GM12864 (cell line): ENCODE measurements at places on chromosomes 16 and 17.
A peak's percentile ranks its signal among the peaks of the same experiment; 100 is the strongest.

DNA sequence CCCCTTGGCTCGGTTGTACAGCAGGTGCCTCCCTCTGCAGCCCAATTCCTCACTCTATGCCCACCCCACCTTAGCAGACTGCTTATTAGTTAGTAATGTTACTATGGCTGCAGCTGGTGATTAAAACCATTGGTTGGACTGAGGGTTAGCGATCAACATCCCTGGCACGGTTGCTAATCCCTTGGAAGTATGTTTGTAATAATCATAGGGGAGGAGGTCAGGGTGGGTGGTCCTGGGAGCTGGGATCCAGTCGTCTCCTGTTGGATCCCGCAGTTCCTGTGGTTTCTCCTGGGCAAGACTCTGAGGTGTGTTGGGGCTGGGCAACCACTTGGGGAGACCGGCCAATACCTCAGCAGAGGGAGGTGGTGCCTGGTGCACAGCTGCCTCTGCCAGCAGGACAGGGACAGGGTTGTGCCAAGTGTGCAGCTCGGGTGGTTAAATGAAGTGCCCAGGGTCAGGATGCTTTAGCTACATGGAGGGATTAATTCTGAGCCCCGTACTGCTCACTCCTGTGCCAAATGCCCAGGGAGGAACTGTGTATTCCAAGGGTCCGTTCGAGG lies 38.0 kb downstream of the FZD2 start:
- no peak for DNase-seq

GRCh38 chr17:34755371-34755770 lies 176.0 kb downstream of the TMEM132E start:
- no peak for DNase-seq

DNA sequence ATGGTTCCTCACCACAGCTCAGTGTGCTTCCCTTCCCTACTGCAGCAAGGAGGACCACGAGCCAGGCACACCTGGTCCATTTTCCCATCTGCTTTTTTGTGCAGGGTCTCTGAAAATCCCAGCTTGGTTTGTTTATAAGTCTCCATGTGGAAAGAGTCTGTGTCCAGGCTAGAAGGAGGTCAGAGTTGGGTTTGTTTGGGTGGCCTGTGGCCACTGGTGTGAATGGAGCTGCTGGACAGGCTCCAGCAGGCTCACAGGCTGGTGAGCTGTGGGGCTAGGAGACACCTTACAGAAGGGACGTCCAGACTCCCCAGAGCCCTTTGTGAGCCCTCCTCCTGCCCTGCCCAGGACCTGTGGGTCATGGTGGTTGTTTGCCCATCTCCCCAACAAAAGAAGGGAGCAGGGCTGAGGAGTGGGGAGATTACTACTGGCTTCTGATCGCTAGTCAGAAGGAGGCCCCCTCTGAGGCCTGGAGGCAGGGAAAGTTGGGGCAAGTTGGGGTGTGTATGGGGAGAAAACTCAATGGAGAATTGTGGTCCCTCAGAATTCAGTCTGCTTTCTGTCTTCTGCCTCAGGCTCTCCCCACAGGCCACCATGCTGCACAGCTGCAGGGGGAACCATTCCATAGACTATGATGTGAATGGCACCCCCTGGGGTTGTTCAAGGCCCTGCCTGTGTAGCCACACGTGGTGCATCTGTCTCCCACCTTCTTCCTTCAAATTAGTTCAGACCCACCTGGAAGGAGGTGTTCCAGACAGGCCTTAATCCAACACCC lies 4.1 kb downstream of the RARA start:
- no peak for DNase-seq

- no peak for DNase-seq
Observed at GRCh38 chr17:47915776-47916398, 19.9 kb downstream of the SP2 start.

- no peak for DNase-seq
Observed at GRCh38 chr16:48811478-48811877, 201.5 kb upstream of the N4BP1 start.

DNA sequence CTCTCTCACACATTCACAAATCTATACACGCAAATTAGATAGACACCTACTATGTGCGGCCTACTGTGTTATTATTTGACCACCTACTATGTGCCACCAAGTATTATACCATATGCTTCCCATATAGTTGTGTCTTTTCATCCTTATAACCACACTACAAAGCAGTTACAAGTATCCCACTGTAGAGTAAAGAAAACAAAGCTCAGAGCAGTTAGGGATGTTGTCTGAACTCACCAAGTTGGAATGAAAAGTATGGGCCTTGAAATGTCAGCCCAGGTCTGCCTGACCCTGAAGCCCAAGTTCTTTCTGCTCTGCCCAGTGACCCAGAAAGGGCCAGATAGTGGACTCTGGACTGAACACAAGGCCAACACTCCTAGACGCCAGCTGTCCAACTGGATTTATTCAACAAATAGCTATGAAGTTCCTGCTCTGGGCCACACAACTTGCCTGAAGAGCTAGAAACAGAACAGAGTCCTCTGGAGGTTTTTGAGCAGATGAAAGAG lies 8.5 kb downstream of the KRT37 start:
- DNase-seq: no peak

GRCh38 chr17:28086519-28086918 lies 44.0 kb downstream of the NLK start:
- no peak for DNase-seq

DNA sequence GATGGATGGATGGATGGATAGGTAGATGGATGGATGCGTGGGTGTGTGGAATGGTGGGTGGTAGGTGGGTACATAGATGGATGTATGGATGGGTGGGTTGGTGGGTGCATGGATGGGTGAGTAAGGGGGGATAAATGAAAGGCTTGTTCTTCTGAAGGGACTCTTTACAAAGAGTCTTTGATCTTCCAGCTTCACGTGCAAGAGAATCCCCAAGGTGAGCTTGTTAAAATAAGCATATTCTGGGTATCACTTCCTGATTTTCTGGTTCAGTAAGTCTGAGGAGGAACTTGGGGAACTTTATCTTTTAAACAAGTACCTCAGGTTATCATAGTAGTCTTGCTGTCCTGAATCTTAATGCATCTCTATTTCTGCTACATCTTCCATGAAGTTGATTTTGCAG lies 639.1 kb downstream of the MAF start:
- peak; percentile 54 for DNase-seq

GRCh38 chr16:749010-749409 lies 8.2 kb upstream of the CIAO3 start:
- DNase-seq: no peak

GRCh38 chr17:55342800-55343585 lies 78.2 kb downstream of the HLF start:
- DNase-seq: no peak

DNA sequence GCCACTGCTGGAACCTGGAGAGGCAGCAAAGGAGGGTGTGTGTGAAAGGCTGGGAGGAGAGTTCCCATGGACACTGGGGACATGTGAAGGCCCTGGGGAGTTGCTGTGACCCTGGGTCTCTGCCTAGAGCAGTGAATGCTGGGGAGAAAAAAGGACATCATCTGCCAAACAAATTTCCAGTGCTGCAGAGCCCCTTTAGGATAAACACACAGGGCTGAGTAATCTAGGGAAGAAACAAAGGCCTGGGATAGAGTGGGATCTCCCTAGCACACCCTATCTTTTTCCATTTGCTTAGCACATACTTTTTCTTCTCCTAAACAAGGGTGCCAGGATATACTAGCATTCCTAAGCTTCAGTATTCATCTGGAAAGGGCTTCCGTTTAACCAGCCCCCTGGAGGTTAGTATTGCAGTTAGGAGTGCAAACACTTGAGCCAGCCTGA lies 3.3 kb upstream of the HIGD1B start:
- DNase-seq: no peak

DNA sequence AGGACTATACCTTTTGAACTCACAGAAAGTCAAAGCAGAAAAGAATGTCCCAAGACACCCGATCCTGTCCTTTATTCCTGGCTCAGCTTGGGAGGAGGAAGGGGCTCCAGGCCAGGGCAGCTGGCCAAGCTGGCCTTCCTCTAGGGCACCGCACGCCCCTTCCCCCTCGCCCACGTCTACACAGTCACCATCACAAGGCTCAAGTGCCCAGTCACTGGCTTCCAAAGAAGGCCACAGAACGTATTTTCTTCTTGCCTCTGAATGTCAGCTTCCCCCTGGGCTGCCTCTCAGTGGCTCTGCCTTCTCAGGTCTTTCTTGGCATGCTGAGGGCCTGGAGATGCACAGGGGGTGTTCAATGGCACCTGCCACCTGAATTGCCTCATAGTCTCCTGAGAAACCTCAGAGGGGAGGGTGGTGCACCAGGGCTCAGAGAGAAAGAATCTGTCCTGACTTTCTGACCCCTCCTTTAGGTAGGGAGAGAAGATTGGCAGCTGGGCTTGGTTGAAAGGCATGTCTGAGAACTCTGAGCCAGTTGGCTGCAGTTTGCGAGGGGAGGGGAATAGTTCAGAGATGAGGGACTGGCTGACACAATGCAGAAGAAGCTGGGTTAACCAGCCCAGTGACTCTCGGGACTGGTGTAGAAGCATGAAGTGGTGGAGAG lies 2.1 kb downstream of the DHRS11 start:
- no peak for DNase-seq

DNA sequence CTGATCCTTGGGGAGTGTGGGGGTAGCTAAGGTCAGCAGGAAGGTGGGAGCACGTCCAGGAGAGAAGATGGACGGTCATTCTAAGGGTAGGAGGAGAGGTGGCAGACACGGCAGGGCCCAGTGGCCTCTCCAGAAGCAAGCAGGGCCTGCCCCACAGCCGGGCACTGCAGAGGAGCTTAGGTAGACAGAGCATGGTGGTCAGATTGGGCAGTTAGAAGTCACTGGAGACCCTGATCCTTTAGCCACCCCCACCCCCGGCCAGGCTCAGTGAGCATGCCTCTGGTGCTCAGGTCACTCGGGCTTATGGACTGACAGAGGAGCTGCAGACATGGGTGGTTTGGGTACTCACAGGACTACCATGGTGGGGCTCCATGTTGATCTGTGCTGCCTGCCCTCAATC lies 26.3 kb downstream of the NLRP1 start:
- no peak for DNase-seq

- DNase-seq: no peak
Observed at GRCh38 chr17:75507733-75508719, 7.3 kb downstream of the CASKIN2 start.

DNA sequence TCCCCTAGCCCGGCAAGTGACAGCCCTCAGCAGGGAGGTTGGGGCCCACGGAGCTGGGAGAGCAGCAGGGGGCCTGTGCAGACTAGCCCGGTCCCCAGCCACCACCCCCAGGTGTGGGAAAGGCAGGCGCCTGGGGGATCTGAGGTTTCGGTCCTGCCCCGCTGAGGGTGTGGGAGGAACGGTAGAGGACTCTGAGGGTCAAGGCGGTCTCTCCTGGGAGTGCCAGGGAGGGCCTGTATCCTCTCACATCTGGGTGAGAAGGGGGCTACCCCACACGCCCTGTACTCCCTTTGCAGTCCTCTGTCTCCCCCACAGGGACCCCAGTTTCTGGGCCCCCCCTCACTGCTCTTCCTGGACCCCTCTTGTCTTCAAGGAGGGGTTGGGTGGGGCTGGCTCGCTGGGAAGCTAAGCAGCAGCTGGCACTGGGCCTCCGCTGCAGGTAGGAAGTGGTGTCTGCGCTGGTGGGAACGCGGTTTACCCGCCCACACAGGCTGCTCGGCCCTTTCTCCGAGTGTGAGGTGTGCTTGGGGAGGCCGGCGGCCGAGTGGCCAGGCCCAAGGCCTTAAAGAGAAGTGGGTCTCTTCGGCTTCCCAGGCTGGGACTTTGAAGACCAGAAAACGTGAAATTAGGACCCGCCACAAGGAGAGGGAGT lies 15.4 kb downstream of the CD7 start:
- DNase-seq: no peak

DNA sequence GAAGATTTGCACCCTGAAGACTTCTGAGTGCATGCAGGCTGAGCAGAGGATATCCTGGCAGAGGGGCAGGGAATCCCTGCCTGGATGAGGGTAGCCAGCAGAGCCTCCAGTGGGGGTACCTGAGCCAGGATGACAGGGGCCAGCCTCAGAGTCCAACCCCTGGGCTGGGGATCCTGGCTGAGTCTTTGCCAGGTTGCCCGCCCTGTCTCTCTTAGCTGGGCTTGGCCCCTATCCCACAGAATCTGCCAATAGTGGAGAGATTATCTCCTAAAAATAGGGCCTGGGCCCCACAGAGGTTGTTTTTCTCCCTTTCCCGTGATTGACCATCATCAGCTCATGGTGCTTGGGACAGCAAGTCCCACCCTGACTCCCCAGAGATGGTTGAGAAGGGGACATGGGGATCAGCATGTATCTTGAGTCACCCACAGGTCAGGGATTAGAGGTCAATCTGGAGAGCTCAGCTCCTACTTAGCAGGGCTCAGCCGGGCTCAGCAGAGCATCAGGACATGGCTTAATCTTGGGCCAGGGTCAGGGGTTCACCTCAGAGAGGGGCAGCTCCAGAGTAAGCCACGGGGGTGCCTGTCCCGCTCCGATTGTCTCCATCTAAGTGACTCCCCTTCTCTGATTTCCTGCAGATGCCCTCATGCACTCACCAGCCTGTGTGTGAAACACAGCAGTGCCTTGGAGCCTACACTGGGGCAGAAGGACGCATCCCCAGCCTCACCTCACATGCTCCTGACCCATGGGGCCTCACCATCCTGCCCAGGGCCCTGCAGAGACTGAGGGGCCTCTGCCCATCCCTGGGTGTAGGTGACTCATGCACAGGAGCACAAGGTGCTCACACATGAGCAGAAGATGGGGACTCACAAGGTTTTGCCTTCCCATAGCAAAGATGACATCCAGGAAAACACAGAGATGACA lies 11.5 kb downstream of the CDH16 start:
- DNase-seq: no peak

DNA sequence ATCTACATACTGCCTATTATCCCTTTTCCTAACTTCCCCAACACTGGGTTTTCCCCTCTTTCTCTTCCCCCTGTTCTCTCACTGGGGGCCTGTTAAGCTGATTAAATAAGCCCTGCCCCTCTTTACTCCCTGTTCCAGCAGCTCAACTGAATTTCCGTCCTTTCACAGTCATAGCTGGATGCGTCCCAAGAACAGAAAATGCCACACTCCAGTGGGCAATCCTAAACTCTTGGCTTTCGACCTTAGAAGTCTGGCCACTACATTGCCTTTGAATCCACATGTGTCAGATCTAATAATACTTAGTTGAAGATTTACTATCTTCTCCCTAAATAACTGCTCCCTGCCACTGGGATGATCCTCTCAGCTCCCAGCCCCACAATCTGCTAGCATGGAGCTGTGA lies 34.5 kb downstream of the KCNJ16 start:
- DNase-seq: no peak

DNA sequence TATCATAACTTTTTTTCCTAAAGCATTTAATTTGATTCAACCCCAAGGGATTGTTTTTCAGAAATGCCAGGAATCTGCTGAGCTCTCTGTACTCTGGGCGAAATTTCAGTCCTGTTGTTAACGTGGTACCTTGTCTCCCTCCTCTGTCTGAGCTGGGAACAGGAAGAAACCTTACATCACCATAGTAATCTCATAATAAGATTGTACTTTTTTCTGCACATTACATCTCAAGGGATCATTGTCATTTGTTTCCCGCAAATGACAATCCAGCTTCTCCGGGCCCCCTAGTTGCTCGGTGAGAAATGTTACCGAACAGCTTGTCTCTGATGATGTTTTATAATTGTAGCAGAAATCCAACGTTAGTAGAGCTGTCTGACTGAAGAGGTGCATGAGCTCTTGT lies 152.7 kb upstream of the ERCC4 start:
- no peak for DNase-seq

GRCh38 chr17:72338847-72339790 lies 218.3 kb downstream of the SOX9 start:
- no peak for DNase-seq

- DNase-seq: no peak
Observed at GRCh38 chr16:2702438-2702825, 17.6 kb downstream of the PRSS27 start.

GRCh38 chr16:81035975-81036750 lies 521 bp downstream of the ATMIN start:
- DNase-seq: no peak
